ENCODE measurements at places on chromosomes 12 and 14.
A peak's percentile ranks its signal among the peaks of the same experiment; 100 is the strongest.

GRCh38 chr14:105419195-105420091, at the start of gene MTA1:
MTA1 (plus strand) TSS chr14:105419827; CDS start chr14:105420036, 209 bp downstream.
- DNase-seq, result peak; percentile 30

DNA sequence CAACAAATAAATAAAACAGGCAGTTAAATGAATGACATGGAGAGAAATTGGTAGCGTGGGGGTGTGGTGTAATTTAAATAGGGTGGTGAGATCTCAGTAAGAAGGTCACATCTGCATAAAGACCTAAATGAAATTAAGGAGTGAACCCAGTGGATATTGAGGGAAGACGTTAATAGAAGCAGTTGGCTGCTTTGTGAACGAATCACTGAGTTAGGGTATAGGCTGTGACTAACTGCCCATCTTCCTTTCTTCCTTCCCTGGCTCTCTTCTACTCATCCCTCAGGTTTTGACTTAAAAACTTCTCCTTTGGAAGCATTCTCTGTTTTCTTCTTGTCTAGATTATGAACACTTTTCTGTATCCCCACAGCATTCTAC, 64.7 kb downstream of the BTG1 start:
- DNase-seq, result no peak

DNA sequence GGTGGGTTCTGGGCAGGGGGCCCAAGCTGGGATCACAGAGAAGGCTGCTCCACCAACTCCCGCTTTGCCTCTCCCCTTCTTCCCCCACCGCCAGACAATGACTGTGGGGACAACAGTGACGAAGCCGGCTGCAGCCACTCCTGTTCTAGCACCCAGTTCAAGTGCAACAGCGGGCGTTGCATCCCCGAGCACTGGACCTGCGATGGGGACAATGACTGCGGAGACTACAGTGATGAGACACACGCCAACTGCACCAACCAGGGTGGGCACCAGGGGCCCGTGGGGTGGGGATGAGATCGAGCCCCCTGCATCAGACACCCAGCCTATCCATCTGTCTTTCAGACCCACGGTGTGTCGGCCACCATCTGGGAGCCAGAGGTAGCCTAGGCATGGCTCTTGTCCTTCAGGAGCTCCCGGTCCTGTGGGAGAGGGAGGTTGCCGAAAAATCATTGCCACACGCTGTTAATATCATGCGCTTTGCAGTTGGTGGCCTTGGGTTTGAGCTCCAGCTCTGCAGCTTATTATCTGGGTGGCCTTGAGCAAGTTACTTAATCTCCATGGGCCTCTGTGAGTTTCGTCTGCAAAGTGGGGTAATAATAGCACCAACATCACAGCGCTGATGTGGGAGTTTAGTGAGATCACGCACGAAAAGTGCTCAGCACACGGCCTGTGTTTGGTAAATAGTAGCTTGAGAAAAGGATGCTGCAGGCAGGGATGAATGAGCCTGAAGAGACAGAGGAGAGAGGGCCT, 21.8 kb upstream of the LRP1-AS start:
- no peak for DNase-seq

- no peak for DNase-seq
Measured at GRCh38 chr12:32292151-32292550, 107.2 kb upstream of the FGD4 start.

DNA sequence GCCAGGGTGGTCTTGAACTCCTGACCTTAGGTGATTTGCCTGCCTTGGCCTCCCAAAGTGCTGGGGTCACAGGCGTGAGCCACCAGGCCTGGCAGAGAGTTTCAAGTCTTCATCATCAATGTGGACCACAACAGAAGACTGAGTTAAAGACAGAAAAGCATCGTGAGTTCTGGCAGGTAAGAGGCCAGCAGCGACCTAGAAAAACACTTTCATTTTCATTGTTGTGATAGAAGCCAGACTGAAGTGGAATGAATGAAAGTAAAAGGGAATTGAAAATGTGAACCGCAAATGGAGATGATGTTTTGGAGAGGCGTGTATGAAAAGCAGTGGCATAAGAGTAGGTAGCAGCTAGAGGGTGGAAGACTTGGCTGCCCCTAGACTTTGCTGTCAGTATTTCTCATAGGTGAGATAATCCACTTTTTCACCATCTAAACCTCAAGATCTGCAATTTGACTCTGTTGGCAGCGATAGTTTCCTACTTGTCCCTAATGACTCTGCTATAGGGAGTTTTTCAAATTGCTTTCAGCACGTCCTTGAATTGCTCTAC, 47.1 kb upstream of the PLEKHA5 start:
- DNase-seq, result no peak

DNA sequence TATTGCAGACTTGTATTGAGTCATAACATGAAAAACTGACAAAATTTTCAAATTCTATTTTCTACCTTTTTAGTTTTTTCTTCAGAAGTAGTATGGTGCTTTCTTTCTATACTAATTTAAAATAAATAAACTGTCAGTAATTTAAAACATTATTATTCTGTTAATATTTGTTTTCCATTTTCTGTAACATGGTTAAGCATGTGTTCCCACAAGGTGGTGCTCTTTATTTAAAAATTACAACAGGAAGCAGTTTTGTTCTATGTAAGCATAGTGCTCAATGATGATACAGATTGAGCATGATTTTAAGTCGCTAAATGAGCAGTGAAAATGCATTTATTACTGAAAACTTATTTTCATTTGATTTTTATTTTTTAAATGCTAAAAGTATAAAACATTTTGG, 114.6 kb downstream of the PPFIA2 start:
- peak; percentile 48 for DNase-seq

DNA sequence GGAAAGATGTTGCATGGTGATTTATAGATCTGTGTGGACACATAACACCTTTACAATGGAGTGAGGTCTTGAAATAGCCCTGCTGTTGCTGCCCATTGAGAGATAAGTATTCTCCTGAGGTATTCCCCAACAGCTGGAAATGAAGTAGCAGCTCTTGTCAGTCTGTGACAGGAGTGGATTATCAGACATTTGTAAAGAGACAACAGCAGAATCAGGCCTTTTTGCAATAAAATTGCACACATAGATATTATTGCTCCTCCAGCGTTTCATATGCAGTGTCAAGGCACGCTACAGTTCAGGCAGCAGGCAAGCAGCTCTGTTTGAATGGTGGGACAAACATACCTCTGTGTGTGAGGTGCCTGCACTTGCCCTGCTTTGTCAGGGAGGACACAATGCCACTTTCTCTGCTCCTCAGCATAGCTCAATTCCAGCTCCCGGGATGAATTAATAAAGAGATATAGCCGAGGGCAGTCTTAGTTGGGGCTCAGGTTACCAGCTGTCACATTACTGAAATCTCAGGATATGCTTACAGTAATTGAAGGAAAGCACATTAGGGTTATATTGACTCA, 49.4 kb downstream of the BICD1 start:
- no peak for DNase-seq

DNA sequence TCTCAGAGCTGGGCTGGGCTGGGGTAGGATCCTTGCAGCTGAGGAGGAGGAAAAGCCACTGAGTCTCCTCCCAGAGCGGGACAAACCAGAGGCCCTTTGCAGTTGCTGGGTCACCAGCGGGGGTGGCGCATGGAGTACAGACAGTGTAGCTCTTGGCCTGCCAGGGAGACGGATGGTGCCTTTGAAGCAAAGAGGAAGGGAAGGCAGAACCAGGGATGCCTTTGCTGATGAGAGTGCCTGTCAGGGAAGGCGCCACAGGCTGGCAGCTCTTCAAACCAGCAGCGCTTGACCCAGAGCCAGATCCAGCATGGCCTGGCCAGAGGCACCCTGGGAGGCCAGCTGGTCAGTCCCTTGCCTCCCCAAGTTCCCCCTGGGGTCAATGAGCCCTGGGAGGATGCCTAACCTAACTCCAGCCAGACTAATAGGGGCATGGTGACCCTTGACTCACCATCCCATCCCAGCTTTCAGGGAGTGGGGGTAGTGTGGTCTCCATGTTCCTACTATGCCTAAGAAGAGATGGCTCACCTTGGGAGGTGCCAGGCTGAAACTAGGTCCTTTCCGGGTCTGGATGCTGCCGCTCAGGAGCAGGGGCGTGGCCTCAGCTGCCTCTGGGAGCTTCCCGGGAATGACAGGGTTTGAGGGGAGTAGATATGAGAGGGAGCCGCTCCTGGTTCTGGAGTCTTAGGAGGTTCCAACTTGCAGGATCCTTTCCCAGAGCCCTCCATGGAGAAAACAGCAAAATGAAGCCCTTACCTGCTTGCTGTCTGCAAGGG, 19.8 kb downstream of the VASH1 start:
- no peak for DNase-seq

DNA sequence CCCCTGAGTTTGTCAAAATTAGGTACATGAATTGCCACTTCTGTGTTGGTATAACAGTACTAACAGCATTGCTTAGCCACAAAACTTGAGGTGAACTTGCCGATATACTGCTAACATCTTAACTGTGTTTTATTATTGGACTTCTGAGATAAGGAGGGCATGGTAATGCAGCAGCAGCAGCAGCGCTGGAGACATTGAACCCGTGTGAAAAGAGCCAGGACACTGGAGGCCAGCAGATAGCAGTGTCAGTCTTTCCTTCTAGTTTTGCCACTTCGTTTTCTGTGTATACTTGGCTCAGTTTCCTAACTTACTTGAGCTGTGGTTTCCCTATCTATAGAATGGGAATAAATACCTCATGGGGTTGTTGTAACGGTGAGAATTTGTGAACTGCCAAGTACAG, 82.7 kb downstream of the KTN1 start:
- no peak for DNase-seq

DNA sequence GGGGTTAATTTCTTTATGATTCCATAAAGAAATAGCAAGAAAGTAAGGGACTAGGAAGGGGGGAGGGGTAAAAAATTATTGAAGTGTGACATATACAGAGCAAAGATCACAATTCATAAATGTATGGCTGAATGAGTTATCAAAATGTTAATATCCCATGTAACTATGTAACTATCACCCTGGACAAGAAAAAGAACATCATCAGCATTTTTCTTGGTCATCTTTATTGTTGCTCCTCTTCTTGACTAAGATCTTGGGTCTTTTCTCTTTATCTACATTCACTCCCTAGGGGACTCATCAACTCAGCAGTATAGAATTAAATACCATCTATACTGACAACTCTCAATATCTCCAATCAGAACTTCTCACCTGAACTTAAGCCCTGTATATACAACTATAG, 57.5 kb downstream of the CAND1 start:
- DNase-seq, result no peak

GRCh38 chr14:100534528-100535286, 52.5 kb downstream of the BEGAIN start:
- no peak for DNase-seq

GRCh38 chr14:81033698-81034240, 78.3 kb downstream of the TSHR start:
- no peak for DNase-seq

GRCh38 chr14:83356080-83356479, 1822.4 kb upstream of the SEL1L start:
- DNase-seq, result no peak

- peak; percentile 11 for DNase-seq
Measured at GRCh38 chr14:81435391-81436295, 35.5 kb upstream of the STON2 start.

DNA sequence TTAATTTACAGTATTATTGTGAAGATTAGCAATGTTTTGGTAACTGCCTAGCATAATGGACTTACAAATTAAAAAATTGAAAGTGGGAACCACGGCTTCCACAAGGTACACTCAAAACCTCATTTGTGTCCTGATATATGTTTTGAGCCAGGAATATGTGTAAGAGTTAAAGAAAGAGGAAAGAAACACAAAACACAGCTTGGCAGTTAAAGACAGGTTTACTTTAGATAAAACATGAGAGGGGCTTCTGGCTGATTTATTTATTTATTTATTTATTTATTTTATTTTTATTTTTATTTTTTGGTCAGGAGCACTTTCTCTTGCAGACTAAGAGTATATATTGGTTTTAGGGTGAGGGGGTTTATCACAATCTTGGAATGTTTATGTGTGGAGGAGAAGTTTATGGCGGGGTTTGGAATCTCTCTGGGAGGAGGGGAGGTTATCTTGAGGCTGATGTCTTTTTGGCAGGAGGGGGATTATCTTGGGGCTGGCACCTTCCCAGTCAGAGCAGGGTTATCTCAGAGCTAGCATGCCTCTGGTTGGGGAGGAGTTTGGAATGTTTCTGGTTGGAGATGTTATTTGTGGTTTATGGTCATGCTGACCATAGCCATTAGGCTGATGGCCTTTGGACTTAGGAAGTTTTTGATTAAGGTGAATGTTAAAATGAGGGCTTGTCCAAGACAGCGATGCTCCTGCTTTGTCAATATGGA, 436.7 kb downstream of the DAD1 start:
- no peak for DNase-seq

DNA sequence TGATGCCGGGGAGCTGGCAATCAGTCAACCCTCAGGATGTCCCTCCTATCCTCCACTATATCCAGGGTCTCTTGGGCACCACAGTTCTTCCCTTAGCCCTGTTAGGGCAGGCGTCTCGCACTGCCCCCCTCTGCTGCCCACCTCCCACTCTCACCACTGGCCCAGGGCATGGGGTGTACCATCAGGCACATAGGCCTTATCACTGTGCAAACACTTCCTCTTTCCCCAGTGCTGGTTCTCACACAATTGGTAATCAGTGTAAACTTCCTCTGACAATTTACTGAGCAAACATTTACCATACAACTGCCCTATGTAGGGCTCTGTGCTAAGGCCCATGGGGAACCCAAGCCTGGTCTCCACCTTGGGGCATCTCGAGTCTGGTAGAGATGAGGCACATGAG, 20.1 kb upstream of the TMED10 start:
- DNase-seq, result no peak

DNA sequence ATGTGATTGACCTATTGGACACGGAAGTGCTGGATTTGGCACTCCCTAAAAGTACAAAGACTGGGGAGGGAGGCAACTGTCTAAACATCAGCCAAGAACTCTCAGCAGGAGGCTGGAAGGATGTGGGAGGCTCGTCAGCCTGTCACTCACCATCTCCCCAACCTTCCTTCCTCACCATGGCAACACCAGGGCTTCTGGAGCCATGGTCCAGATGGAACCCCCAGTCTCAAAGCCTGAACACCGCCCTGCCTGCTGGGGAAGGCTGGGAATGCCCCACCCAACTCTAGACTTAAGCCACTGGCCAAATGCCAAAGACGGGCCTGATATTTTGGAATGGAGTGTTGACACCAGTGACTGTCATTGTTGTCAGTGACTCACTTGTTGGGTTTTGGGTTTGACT, 55.3 kb downstream of the GALNT16 start:
- no peak for DNase-seq

- DNase-seq, result peak; percentile 94
Measured at GRCh38 chr12:1429980-1430379, 164.4 kb downstream of the FBXL14 start.

DNA sequence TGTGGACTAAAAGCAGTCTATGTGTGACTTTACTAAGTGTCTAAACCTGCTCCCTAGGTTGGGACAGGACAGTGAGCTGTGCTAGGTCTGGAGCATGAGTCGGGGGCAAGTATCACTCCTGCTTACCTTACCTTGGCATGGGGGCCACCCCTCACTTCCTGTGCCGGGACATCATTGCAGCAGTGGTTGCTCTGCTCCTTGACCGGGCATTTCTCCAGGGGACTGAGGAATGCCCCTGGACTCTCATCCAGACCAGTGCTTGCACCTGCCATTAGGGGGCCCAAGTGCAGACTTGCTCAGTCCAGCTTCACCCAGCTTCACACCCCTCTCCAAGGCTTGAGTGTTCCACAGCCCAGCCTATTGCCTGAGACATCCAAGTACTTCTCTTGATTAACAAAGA, 84.7 kb upstream of the NELL2 start:
- no peak for DNase-seq

All from AG10803 (cell line).